CD4-positive, alpha-beta T cell treated with Interleukin-21 for 1 hour (primary cell): ENCODE measurements at places on chromosomes 2 and 18.

- DNase-seq, result no peak
These were observed 639.3 kb downstream of the CNTNAP5 start for GRCh38 chr2:124664363-124664762.

- DNase-seq, result no peak
These were observed 26.6 kb downstream of the PTRHD1 start for GRCh38 chr2:24766609-24767008.

- DNase-seq, result no peak
These were observed 7.5 kb upstream of the KLHL30 start for GRCh38 chr2:238130696-238131628.

- DNase-seq, result no peak
These were observed 154.3 kb upstream of the DOCK10 start for GRCh38 chr2:225196579-225196978.

DNA sequence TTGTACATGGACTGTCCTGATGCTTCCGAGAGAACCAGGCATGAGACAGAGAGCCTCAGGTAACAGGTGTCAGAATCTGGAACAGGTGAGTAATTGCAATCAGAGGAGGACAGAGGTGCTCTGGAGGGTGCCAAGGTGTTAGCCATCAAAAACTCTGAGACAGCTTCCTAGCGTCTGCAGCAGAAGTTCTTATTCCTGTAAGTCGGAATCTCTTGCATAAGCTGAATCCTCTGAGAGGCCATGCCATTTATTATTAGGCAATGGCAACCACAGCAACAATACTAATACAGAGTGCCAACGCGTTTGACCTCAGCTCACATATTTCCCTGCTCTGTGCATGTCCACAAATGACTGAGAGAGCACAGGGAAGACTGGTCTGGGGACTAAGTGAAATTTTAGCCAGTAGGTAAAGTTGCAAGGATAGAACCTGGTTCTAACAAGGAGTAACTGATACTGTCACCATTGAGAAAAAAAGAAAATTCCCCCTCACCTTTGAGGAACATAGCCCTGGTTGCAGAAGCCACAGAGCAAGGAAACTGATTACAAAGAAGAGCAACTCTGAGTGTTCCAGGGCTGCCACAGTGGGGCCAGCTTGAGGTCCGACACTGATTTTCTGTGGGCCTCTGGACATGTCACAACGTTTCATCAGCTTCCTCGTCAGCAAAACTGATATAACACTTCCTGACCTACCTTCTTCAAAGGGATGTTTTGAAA, 55.1 kb upstream of the ACSL3 start:
- DNase-seq, result no peak
